MV-4-11 (cell line): ENCODE measurements at places on chromosomes 12 and 14.

GRCh38 chr12:27185234-27186021, 58.7 kb upstream of the STK38L start:
- DNase-seq: peak; percentile 9

DNA sequence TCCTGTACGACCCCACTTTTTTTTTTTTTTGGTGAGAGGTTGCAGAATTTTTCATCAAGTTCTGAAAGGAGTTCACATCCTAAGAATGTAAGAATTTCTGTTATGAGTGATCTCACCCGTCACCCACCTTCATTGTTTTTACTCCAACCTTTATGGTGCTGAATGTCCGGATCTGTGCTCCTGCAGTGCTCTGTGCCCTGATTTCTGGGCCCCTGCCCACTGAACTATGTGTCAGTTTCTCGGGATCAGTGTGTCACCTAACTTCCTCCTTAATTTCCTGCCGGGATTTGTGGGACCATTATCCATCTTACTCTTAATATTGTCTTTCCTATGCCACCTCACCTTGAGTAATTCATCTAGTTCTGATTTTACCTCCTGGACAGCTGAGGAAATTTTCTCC, 11.6 kb downstream of the RASSF8 start:
- DNase-seq: no peak

DNA sequence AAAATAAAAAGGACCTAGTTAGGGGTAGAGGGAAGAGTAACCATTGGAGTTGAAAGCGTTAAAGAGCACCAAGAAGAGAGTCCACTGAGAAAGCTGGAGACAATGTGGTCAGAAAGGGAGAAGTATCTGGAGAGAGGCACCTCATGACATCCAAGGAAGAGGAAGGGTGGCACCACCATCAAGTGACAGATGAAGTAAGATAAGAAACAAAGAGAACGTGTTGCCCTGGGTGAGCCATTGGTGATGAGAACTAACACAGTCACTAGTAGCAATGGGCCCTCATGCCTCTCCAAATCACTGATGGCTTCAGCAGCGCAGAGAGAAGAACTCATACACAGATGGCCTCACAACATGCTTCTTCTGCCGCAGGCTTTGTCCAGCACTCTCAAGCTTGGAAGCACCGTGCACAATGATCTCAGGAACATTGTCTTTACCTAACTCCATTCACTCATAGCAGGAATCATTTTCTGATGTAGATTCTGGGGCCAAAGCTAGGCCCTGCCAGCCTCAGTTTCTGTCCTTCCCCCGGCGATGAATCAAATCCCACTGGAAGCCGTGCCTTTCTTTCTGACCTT, 252.9 kb downstream of the DPF3 start:
- no peak for DNase-seq

GRCh38 chr14:100828031-100828769, 2.3 kb downstream of the MEG3 start:
- DNase-seq: no peak

GRCh38 chr12:46779063-46779462, 46.7 kb downstream of the SLC38A4 start:
- no peak for DNase-seq
